ENCODE measurements at places on chromosomes 1 and 21.

DNA sequence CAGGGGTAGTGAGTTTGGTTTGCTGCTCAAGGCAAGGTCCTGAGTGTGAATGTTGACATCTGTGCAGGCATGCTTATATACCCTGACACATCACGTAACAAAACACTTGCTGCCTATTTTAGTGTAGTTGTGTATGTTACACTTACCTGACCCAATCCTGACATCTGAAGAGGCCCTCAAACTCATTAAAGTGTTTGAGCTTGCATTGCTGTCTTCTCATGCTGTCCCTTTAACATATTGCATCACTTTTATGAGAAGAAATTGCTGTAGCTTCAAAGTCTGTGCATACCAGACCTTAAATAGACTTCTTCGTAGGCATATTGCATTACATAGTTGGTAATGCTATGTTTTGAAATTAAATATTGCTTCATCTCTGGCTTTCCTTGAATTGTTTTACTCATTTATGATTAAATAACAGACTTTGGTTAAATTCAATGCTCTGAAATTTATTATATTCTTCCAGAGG, at the start of gene KRTAP19-3:
TSS of gene KRTAP19-3 (minus strand) at position 51 of the 466 bp plus-strand sequence. CDS start 56 bp downstream, outside the sequence.
- DNase-seq = no peak

GRCh38 chr1:228669242-228669585, 66.1 kb upstream of the RHOU start:
- DNase-seq = peak; percentile 64

GRCh38 chr1:8358241-8358896, 40.5 kb downstream of the SLC45A1 start:
- DNase-seq = no peak

DNA sequence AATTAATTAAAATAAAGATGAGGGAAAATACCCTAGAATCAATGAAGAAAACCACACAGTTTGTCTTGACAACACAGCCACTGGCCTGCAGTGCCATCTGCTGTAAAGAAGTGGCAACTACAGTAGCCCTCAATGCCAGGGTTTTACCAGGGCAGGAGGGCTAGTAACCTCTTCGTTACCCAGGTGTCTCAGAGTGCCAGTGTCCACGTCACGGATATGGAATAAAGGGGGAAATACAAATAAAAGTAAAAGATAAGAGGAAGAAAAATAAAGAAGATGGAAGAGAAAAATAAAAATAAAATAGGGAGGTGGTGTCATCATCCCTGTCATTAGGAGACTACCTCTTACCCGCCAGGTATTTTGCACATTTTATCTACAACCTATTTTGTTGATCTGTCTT, 14.2 kb upstream of the SLC44A3 start:
- DNase-seq = peak; percentile 31

DNA sequence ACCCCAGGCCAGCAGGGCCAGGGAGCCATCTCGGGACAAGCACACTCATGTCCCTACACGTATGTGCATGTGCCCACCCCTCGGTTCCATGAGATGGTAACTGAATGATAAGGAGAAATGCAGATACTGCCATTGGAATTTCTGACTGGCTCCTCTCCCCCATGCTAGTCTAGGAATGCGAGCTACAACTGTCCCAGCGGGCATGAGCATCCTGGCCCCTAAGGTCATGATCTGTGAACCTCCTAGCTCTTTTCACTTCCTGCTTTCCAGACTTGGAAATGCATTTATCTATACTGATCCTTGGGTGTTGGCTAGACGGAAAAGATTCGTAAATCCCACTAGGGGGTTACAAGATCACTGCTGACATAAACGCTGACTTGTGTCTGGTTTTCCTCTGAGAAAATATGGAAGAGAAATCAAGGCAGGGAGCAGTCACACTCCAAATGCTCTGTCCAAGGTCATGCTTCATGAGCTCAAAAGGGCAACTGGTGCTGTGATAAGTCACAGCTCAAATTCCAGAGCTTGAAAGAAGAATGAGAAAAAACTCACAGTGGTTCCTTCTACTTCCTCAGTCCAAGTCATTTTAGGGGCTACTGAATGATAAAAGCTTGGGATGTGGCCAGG, 49.8 kb downstream of the SLC45A1 start:
- no peak for DNase-seq

DNA sequence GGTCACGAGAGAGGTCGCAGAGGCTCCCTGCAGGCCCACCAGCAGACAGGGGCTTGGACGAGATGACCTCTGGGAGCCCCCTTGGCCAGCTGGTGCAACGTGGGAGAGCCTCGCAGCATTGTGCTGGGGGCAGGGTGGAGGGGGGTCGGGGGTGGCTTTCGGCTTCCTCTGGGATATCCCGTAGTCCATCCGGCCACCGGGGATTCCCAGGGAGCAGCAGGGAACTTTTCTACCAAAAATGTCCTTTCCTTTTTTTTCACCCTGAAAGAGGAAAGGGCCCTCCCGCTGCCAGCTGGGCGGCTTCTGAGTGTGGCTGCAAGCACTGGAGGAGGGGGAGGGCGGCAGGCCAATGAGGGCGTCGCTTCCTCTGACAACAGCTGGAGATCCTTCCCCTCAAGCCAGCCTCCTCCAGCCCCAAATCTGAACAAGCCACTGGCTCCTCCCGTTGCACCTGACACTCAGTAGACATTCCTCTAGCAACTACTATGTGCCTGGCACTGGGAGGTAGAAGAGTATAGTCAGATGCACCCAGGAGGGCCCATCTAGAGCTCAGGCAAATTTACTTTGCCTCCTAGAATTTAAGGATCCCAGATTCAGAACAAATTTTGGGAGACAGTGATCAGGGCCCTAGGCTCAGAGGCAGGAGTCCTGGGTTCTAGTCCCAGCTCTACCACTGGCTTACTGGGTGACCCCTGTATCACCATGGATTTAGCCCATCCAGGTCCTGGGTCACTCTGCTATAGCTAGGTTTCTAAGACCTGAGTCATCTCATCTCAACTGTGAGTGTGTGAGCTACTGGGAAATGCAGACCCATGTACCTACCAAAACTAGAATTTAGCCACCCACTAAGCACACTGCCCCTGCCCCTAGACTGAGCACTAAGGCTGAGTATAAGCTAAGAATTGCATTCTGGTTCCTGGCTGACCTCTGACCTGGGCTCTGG, 2.7 kb downstream of the MOB3C start:
- DNase-seq = peak; percentile 83

- no peak for DNase-seq
Measured at GRCh38 chr21:34331726-34332125, 32.1 kb upstream of the KCNE2 start.

DNA sequence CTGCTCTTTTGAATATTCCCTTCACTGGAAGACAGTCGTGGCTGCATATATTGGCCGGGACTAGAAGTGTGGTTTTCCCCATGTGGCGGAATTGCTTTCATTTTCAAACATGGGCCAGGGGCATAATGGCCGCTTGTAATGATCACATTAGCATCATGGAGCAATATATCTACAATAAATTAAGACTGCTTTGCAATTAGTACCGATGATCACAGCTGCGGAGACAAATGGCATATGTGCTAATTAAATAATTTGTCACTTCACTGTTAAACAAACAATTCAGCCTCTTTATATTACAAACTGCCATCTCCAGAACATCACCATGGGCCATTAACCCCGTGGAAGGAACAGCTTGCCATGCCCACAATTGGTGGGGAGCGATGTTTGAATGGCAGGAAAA, 68.2 kb upstream of the OLIG2 start:
- no peak for DNase-seq

- DNase-seq = peak; percentile 60
Measured at GRCh38 chr1:119159966-119160365, 19.5 kb upstream of the WARS2 start.

- DNase-seq = no peak
Measured at GRCh38 chr21:31972622-31973021, 99.8 kb downstream of the HUNK start.

GRCh38 chr1:203098445-203098844, 12.6 kb upstream of the MYOG start:
- DNase-seq = no peak

GRCh38 chr1:181601186-181601950, 118.1 kb downstream of the CACNA1E start:
- DNase-seq = no peak

- DNase-seq = no peak
Measured at GRCh38 chr1:59541891-59542290, 245.0 kb downstream of the FGGY start.

GRCh38 chr1:74517599-74518051, 5.2 kb upstream of the LRRC53 start:
- DNase-seq = no peak

DNA sequence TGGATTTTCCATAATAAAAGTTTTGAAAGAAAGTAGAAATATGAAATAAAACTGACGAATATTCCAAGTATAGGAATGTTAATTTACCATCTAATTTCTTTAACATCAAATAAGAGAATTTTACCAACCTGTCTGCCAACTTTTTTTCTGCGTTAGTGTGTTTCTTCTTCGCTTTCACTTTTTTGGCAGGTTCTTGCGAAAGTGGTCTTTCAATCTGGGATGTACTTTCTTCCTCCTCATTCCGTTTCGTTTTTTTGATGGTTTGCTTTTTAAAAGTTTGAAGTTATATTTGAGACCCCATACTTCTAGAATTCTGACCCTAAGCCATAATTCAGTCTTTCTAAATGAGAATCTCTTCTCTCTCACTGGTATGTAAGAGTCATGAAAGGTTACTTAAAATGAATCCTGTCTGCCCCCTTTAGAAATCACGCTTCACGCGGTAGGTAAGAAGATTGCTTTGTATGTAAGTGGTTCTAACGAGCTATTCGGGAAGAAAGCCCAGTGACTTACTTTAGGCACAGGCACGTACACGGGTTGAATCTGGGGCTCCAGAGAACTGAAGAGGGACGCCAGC, 580 bp downstream of the RBM34 start:
- peak; percentile 59 for DNase-seq

GRCh38 chr1:185375583-185375982, 58.5 kb upstream of the IVNS1ABP start:
- no peak for DNase-seq

- no peak for DNase-seq
Measured at GRCh38 chr1:17420391-17420918, 19.0 kb downstream of the RCC2 start.

- no peak for DNase-seq
Measured at GRCh38 chr1:183331091-183331742, 87.0 kb downstream of the NMNAT2 start.

DNA sequence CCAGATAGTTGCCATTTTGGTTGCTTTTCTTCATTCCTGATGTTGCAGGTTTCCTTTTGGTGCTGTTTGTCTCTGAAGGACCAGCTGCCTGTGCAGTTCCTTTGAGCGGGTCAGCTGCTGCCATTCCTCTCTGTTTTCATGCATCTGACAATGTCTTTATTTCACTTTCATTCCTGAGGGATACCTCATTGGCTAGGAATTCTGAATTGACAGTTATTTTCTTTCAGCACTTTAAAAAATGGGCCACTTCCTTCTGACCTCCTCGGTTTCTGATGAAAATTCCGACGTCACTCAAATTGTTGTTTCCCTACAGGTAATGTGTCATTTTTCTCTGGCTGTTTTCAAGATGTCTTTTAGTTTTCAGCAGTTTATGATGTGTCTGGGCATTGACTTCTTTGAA, 24.8 kb downstream of the CCSAP start:
- DNase-seq = no peak

GRCh38 chr1:165452336-165453130, 7.6 kb upstream of the RXRG start:
- DNase-seq = no peak

DNA sequence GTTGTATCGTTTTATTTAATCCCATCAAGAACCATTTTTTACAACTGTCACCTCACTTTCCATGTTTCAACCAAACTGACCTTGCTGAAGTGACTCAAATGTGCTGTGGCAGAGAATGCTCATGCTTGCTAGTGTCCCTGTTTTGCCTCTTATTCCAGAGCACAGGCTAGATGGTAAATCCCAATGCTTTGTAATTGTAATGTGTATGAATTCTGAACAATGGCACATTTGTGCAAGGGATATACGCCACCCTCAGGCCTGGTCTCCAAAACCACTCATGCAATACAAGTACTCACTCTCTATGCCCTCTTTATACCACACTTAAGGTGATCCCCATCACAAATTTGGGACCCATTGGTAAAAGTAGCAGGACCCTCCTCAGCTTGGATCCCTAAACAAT, 313.6 kb downstream of the HHIPL2 start:
- DNase-seq = no peak

DNA sequence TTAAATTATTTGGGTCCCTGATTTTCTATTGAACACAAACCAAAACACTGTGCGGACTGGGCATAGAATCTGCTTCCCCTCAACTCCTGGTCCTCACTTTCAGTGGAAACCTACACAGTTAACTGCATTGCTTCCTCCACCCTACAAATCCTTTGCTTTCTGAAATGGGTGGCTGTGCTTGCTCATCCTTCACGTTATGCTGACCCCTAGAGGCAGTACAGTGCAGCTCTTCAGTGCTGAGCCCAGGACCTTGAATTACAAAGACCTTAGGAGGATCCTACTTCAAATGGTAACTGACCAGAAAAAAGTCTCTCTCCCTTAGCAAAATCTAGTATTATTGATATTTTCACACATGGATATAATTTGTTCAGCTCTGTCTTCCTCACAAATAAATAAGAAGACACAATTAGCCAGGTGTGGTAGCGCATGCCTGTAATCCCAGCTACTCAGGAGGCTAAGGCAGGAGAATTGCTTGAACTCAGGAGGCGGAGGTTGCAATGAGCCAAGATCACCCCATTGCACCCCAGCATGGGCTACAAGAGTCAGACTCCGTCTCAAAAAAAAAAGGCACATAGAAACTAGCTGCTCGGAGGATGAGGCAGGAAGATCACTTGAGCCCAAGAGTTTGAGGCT, 63.4 kb upstream of the L1TD1 start:
- peak; percentile 62 for DNase-seq

All from fibroblast of gingiva (primary cell).